ENCODE measurements at places on chromosomes 13 and 19. TPM values are rescaled to one million over a fixed set of nuclear protein-coding genes. Genes with fewer than 3 reads are reported as not detected.

DNA sequence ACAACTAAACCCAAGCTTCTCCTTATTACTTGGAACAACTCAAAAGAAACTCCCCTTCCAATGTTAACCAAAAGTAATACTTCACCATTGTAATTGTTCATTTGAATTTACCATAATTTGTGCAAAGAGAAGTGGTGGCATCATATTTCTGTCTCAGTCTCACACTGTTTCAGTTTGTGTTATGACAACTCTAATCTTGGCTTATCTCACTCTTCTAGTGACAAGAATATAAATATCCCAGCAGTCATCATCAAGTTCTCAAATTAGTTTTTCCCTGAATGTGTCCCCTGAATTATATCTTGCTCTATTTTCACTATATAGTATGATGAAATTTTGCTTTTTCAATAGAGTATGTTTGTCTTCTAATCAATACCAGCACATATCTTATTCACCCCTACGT, 681.4 kb upstream of the PRR20A start:
- no peak for DNase-seq

KCNC3 gene
- not detected for total RNA-seq

SMIM44 gene
- not detected for total RNA-seq

ZNF221 gene
- 12.8 TPM for total RNA-seq

DNA sequence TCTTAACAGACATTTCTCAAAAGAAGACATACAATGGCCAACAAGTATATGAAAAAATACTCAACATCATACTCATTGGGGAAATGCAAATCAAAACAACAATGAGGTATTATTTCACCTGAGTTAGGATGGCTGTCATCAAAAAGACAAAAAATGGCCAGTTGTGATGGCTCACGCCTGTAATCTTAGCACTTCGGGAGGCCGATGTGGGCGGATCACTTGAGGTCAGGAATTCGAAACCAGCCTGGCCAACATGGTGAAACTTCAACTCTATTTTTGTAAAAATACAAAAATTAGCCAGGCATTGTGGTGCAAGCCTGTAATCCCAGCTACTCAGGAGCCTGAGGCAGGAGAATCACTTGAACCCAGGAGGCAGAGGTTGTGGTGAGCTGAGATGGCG, 22.0 kb downstream of the CEACAM16 start:
- no peak for DNase-seq

DNA sequence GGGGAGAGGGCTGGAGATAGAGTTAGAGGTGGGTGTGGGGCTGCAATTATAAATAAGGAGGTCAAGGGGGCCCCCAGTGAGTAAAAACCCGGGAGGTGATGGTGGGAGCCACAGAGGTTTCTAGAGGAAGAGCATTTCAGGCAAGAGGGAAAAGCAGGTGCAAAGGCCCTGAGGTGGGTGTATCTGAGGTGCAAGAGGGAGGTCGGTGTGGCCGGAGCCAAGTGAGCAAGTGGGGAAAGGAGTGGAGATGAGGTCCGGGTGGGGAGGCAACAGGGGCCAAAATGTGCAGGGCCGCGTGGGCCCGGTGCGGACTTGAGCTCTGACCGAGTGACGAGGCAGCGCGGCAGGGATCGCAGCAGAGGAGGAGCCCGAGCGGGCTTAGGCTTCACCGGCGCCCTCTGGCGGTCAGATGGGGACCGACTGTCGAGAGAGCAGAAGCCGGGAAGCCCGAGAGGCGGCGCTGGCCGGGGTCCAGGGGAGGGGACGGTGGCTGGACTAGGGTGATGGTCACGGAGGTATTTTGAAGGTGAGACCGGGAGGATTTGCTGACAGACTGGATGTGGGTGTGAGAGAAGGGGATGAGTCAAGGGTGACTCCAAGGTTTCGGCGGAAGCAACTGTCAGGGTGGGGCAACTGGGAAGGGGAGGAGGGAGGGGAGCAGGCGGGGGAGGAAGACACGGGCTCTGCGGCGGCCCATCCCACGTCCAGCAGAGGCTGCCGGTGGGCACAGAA, 17.7 kb upstream of the SPACA4 start:
- DNase-seq = peak; percentile 74

CACNG6 gene
- 0.17 TPM for total RNA-seq

DNA sequence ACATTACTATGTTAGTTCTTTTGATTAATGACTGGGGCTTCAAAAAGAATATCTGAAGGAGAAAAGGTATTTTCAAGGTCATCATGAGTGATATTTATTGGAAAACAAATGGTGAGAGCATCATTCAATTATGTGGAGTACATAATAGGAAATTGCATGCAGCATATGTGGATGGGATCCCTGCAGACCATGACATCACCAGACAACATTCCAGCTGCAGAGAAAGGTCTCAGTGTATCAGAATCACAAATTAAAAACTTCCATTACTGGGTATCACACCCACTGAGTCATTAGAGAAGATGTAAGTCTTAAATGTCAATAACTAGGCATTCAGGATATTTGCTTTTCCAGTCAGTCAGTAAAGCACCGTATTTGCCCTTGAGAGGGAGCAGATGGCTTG, 574.4 kb upstream of the SLC10A2 start:
- no peak for DNase-seq

DNA sequence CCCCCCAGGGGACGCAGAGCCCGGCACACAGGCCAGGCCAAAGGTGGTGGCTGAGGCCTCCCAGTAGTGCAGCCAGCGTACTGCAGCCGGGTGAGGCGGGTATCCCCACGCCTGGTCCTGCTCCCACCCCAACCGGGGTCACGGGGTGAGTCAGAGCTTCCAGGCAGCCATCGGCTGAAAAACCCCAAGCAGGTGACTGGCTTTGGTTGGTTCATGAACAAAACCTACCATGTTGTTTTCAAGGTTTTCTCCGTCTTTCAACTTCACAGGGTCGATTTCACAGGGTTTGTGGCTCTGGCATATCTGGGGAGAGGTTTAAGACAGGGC, 42.1 kb upstream of the C13orf46 start:
- DNase-seq = no peak

DNA sequence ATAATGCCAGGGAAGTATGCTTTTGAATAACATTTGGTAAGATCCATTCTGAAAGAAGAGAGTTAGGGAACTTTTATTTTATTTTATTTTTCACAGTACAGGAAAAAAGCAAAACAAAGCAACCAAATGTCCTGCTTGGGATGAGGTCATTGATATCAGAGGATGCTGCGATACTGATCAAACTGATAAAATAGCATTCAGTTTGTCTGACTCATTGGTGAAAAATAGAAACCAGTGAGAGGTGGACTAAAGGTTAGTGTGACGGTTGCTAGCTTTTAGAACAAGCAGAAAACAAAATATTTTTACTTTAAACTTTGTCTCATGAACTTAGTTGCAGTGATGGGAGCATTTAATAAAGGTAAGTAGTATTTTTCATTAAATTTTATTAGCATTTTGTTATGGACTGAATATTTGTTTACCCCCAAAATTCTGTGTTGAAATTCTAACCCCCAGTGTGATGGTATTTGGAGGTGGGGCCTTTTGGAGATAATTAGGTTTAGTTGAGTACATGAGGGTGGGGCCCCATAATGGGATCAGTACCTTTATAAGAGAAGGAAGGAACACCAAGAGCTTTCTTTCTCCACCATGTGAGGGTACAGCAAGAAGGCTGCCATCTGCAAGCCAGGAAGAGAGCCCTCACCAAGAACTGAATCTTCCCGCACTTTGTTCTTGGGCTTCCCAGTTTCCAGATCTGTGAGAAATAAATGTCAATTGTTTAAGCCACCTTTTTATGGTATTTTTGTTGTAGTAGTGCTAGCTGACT, 37.3 kb downstream of the ITGBL1 start:
- no peak for DNase-seq

DNA sequence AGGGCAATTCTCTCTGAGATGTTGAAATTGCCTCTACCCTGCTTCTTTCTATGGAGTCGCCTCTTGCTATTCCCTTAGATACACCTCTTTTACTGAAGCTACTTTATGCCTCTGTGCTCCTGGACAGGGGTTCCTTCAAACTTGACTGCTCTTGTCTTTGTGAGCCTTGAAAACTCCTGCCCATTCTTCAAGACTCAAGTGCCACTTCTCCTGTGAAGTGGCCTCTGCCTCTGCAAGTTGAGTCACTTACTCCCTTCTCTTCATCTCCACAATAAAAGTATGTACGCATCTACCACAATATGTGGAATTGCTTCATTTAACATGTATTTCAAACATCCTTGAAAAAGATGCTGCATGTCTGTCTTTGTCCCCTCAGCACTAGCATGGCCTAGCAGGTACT, 66.0 kb upstream of the TPP2 start:
- DNase-seq = no peak

DNA sequence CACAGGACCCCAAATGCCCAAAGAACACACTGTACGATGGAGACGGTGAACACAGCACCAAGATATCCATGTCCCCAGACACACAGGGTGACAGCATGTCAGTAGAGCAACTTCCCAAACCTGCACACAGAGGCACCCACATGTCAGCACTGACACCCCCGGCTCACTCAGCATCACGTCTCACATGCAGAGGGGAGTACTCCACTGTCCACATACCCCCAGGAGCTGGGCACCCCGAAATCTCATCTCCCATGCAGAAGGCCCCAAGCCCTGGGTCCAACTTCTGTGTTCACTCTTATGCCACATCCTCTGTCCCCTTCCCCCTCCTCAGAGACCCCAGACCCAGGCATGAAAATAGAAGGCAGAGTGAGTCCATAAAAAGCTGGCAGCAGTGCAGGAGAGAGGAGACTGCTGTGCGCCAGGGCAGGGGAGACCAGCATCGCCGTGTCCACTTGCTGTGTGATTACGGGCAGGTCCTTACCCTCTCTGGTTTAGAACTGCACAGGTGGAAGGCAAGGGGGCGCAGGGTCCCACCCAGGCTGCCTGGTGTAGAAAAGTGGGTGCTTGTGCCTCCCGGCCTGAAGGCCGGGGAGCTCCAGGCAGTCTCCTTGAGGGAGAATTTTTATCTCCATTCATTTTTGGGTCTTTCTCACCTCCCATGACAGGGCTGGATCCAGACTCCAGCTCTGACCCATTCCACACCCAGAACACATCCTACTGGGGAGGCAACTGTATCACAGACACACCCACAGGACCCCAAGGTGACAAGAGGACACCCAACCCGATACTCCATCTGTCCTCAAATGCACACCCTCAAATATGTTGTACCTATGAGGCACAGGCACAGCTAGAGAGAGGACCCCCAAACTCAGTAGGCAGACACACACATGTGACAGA, 17.0 kb downstream of the ERFL start:
- DNase-seq = no peak

DNA sequence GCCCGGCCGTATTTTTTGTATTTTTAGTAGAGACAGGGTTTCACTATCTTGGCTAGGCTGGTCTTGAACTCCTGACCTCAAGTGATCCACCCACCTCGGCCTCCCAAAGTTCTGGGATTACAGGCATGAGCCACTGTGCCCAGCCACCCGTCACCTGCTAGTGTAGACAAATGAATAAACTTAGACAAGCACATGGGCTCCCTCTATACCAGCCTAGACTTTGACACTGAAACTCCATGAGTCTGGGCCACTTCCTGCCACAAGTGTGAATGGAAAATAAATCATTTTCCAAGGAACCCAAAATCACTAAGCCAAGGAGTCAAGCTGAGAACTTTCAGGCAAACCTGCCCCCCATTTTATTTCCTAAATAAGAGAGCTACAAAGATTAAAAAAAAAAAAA, 27.0 kb upstream of the TPT1 start:
- no peak for DNase-seq

- peak; percentile 75 for DNase-seq
Observed at GRCh38 chr13:97274829-97275649, 52.9 kb downstream of the MBNL2 start.

BICRA gene
- total RNA-seq = 1.8 TPM

- DNase-seq = peak; percentile 99
Observed at GRCh38 chr13:101523154-101524131, 71.0 kb downstream of the ITGBL1 start.

GRCh38 chr19:5547881-5548280, 19.9 kb downstream of the TINCR start:
- peak; percentile 10 for DNase-seq

NEK5 gene
- not detected for total RNA-seq

- DNase-seq = no peak
Observed at GRCh38 chr19:36847968-36848367, 2.7 kb upstream of the ZNF345 start.

DNA sequence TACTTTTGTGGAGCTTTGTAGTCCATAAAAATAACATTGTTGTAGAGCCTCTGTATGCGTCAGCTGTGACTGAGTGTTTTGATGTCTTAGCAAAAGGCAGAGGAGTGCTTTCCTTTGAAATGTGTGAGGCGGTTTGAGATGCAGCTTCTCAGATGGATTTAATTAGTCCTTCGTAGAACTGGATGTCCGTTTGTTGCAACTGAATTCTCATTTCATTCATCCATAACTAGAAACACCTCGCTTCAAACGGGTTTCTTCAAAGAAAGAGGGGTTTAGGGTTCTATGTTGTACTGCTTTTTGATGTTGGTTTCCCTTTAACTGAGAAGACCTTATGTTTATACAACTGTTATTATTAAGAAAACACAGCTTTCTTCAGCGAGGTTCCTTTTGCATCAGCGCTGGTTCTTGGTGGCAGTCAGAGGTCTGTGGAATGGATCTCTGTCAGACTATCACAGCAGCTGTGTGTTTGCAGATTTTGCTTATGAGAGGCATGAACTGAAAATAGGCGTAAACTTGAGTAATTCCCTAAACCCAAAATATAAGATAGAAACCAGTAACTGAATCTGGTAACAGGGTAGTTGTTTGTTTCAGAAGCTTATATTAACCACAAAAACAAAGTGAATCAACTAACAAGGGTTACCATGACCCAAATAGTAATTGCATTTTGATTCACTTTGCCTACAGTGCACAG, 194.4 kb downstream of the GGACT start:
- peak; percentile 91 for DNase-seq

DNA sequence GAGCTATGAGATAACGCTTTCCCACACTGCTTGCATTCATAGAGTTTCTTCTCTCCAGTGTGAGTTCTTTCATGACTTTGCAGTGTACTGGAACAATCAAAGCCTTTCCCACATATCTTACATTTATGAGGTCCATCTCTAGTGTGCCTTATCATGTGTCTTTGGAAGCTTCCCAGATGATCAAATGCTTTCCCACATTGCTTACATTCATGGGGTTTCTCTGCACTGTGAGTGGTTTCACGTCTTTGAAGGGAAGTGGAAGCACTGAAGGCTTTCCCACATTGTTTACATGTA, 14.9 kb upstream of the ZNF442 start:
- DNase-seq = no peak

- DNase-seq = no peak
Observed at GRCh38 chr13:24619282-24619681, 60.9 kb upstream of the ATP12A start.

GRCh38 chr19:7921967-7922835, 2.1 kb downstream of the SNAPC2 start:
- DNase-seq = no peak

GRCh38 chr19:1122972-1123363, 19.2 kb downstream of the GPX4 start:
- peak; percentile 63 for DNase-seq

DNA sequence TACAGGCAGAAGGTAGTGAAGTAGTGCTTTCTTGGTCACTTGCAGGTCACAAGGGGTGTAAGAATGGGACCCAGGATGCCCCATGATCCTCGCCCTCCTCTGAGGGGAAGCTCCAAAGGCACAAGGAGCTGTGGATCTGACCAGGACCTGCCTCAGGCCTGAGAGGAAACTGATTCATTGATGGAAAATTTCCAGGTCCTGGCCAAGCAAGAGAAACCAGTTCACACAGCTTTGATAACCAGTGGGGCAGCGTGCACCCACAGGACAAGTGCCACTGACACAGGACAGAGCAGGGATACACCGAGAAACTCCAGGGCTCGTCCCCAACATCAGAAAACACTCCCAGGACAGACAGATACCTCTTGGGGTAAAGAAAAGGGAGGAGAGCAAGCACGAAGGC, 177.1 kb downstream of the RBM26 start:
- DNase-seq = no peak

All from LHCN-M2 (cell line).